DMS53 (cell line): ENCODE measurements at places on chromosomes 16 and 17.
A peak's percentile ranks its signal among the peaks of the same experiment; 100 is the strongest.

DNA sequence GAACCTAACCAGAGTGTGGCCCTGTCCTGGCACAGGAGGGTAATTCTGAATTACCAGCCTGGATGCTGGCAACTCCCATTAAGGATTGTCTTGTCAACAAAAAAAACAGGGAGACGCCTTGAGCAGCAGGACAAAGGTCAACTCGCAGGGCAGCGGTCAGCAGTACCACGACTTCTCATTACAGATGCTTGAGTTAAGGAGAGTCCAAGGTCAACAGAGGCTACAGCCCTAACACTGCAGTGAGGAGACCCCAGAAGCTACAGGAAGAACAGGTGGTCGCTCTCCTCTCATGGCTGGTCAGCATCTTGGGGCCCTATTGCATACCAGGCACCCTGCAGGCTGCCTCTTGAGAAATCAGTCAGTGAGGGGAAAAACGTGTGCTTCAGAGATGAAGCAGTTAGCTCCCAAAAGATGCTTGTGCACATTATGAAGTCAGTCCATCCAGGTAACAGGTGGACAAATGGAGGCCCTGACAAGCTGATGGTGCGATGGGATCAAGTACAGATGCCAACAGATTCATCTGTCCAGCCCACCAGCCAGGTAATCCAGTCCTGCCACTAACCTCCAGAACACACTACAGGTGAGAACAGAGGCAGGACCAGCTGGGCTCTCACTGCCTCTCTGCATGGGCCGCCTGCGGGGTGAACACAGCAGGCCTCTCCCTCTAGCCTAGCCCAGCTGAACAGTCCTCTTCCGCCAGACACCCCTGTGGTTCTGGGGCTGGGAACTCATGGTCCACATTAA lies 4.2 kb downstream of the CSNK1D start:
- peak; percentile 45 for DNase-seq

DNA sequence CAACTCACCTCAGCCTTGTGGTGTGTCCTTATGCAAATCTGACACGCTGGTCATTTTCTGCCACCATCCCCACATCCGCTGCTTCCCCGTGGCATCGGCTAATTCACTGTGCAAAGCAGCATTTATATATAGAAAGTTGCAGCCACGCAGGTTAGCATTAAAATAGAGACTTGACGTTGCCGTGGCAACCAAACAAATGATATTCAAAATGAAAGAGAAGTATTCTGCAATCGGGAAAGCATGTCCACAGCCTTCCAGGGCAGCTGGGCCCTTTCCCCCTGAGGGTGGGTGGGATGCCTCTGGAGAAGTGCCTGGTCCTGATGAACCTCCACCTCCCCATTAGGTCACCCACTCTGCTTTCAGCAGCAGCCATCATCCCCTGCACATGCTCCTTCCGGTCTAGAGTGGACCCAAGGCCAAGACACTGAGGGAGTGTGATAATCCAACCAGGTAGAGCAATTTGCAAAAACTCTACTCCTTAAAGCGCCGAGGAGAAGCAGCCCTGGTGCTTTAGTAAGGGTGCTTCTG lies 138.7 kb downstream of the GAS7 start:
- DNase-seq = no peak

DNA sequence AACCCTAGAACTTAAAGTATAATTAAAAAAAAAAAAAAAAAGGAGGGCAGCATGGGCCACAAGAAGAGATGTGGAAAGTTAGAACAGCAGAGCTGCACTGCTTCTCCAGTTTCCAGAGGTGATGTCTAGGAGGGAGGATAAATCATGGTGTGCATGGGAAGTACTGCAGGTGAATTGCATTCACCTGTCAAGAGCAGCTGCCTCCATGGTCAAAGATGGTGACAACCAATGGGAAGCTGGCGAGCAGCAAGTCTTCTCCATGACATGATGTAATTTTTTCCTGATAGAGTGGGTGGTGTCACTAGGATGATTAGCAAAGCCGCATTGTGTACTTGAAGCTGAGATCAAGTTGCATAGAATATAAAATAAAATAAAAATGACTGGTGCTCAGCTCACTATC lies 95.6 kb upstream of the HS3ST4 start:
- DNase-seq = no peak

DNA sequence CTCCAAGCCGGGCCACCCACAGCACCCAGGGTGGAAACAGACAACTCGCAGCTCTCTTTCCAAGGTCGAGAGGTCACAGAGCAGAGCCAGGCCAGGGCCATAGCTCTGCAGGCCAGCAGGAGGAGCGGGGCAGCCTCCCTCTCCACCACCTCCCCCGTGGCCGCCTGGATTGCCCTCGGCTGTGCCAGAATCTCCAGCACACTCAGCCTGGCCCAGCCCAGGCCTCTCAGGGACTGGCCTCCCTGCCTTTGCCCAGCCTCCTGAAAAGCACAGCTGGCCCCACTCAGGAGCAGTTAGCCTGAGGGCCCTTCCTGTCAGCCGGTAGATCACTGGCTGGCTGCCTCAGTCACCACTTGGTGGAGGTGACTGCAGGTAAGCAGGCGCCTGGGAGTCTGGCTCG lies 85.8 kb upstream of the SEC14L1 start:
- DNase-seq = no peak

GRCh38 chr17:49741009-49741691 lies 22.8 kb downstream of the FAM117A start:
- peak; percentile 15 for DNase-seq

DNA sequence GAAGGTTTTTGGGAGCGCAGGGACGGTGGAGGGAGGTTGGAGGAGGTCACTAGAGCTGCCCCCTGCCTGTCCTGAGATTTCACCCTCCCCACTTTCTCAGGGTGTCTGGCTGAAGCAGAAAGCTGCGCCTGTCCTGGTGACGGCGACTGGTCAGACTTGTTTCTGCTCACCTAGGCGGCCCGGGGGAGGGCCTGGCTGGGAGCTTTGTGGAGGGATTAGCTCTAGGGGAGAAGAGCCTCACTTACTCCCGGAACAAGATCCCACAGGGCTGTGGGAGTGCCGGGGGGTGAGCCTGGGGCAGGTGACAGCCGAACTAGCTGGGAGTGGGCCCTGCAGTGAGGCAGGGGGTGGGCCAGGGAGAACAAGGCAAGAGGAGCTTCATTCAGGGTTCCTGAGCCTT lies 11.5 kb downstream of the NHERF1 start:
- DNase-seq = peak; percentile 70

DNA sequence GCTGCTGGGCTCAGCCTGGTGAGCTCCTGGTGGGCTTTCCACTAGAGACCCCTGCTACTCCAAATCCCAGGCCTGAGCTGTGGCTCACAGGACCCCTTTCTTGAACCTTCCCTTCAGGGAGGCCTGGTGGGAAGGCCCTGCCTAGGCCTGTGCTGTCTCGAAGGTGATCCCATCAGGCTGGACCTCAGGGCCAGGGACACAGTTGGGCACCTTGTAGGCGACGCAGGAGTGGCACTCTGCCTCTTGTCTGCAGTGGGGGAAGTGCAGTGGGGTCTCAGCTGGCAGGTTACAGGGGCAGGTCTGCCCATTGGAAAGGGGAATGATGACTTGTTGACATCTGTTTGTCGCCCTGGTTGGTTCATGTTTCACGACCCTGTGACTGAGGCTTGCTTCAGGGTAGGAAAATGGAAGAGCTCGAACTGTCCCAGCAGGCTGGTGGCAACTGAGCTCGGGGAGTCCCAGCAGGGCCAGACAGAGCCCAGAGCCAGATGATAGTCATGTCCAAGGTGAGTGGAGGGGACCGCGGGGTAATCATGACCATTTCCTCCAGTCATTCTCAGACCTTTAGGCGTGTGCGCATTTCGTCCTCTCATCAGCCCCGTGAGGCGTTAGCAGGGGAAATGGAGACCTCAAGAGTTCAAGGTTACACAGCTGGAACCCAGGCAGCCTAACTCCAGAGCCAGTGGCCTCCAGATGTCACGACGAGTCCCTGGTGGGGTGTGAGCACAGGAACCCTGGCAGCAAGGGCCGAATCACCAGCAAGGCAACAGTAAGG lies 11.3 kb downstream of the CMIP start:
- no peak for DNase-seq

- DNase-seq = peak; percentile 95
These were observed 64.2 kb downstream of the PITPNC1 start for GRCh38 chr17:67441052-67441895.

DNA sequence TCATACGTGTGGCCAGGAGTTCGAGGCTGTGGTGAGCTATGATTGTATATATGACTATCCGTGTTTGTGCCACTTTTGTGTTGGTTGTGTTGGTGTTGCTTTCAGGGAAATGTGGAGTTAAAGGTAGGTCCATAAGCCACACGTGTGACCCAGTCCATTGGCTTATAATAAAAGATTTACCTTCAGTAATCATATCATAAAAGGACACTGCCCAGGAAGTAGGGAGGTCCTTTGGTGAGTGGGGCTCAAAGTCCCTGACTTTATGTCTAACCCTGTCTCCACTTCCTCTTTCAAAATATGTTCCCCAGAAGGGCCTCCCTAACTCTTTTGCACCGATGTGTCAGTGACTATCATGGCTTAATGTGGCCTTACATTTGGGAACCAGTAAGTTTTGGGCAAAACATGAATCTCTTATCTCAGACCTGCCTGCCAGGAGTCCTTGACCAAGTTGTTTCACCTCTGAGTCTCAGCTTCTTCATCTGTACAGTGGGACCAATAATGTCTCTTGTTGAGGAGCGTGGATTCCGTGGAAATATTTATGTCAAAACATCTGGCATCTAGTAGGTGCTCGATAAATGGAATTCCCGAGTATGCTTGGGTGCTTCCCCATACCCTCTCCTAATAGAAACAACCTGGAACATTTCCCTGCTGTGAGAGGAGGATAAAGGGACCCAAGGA lies 4.8 kb downstream of the TNP2 start:
- no peak for DNase-seq

DNA sequence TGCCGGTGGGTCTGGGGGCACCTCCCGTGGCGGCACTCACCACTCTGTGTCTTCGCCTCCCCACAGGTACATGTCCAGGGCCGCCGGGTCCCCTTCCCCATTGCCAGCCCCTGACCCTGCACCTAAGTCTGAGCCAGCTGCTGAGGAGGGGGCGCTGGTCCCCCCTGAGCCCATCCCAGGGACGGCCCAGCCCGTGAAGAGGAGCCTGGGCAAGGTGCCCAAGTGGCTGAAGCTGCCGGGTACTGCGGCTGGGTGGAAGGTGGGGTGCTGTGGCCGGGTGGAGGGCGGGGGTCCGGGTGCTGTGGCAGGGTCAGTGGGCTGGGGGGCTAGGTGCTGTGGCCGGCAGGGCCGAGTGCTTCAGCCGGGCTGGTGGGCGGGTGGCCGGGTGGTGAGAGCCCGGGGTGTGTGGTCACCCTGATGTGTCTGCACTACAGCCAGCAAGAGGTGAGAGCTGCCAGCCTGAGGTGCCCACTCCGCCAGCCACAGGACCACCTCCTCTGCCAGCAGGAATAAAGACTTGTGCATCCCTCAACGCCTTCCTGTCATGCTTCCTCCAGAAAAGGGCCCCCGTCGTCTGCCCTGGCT lies 5.7 kb downstream of the CENPX start:
- no peak for DNase-seq

- no peak for DNase-seq
These were observed 809.5 kb upstream of the GOT2 start for GRCh38 chr16:59543641-59544040.

- no peak for DNase-seq
These were observed 9.3 kb downstream of the ARRB2 start for GRCh38 chr17:4719684-4720221.

GRCh38 chr17:10111907-10112452 lies 86.4 kb downstream of the GAS7 start:
- DNase-seq = no peak

DNA sequence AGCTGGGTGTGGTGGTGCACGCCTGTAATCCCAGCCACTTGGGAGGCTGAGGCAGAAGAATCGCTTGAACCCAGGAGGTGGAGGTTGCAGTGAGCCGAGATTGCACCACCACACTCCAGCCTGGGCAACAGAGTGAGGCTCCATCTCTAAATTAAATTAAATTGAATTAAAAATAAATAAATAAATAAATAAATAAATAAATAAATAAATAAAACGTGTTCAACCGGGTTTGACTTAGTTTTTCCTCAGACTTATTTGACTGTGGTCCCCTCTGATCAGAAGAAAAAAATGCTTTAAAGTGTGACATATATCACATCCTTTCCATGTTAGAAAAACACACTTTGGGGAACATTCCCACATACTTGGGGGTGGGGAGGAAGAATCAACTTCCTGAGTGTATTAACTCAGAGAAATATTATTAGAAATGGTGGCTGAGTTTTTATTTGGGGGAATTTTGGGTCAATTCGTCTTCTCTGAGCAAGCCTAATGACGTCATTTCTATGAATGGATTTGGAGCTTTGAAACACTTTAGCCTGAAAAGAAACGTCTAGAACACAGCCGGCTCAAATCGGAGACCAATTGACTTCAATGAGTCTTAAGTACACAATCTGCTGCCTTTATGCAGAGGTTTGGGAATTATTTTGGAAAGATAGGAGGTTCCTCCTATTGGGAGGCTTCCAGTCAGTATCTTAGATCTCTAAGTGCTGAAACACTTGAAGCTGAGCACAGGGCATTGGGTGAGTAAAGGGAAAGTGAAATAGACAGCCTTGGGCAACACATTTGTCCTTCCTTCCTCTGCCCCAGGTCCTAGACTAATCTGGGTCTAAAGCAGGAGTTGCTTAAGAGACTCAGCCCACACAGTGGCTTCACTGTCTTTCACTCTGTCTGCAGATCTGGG lies 132.6 kb downstream of the PITPNC1 start:
- DNase-seq = peak; percentile 23

GRCh38 chr16:51416926-51417325 lies 265.9 kb upstream of the SALL1 start:
- DNase-seq = no peak

DNA sequence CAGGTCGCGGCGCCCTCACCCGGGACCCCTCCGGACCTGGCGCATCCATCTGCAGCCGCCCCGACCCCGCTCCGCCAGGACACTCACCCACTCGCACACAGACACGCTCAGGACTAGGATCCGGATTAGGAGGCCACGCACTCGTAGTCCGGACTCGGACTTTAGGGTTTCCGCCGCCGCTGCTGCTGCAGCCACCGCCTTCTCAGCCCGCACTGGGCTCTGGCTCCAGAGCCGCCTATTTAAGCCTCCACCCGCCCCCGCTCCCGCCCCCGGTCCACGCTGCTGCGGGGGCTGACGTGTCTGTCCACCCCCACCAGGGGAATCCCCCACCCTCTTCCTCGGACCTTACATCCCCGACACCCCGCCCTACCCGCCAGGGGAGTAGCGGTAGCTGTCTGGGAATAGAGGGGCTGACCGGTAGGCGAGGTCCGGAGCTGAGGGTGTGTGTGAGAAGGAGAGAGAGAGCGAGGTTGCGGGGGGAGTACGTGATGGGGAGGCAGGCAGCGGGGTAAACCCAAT lies at the start of gene RRAD:
TSS of gene RRAD (minus strand) at position 214 of the 519 bp plus-strand sequence. CDS start 356 bp downstream, outside the sequence.
- peak; percentile 27 for DNase-seq

DNA sequence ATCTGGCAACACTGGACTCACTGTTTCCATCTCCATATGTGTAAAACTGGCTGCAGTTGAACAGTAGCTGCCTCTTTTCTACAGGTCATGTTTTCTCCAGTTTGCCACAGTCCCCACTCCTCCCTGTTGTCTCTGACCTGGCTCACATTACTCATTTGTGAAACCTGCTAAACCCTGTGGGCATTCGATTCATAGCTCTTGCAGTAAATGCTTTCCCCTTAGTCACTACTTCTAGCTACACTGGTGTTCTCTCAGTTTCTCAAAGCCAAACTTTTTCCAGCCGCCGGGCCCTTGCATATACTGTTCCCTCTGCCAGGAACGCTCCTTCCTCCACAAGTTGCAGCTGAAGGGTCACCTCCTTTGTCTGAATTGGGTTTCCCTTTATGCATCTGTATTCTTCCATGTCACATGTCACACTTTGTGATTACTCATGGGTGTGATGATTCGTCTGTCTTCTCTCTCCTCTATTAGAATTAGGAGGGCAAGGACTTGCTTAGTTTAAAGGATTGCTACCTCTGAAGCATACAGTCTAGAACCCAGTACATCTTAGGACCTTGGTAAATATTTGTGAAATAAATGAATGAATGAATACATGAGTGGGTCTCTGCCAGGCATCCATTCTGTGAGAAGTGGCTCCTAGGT lies 15.0 kb upstream of the MT4 start:
- DNase-seq = no peak
